ENCODE measurements at places on chromosomes 1 and 21.

DNA sequence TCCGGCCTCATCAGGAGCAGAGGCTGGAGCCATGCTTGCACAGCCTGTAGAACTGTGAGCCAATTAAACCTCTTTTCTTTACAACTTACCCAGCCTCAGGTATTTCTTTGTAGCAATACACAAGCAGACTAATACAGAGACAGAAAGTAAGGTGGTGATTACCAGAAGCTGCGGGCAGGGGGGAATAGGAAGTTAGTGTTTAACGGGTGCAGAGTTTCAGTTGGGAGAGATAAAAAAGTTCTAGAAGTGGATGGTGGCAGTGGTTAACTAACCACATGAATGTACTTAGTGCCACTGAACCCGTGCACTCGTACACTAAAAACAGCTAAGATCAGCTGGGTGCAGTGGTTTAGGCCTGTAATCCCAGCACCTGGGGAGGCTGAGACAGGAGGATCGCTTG lies 80.4 kb upstream of the TARDBP start:
- no peak for DNase-seq

DNA sequence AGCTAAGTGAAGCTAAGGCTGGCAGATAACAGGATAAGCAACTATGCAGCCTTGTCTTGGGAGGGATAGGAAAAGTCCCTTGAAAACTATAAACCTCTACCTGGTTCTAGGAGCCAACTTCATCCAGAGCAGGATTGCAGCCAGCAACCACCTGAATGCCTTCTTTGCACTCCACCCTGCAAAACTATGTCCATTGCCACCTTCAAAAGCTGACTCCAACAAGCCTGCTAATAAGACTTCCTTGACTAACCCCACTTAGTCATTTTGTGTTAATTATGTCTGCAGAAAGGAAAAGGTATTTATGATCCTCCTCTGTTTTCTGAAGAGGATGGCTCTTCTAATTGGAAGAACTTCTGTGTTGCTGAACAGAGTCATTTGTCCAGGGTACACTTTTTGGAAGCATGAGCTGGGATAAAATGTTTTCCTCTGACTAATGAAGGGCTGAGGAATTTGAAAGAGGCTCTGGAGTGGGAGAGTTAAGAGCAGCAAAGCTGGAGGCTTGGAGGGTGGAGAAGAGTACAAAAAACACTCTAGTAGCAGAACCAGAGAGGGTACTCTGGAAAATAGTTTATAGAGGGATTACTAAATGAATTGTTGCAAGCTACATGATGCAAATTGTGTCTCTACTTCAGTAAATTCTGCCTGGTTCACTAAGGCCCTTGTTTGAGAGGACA lies 9.6 kb upstream of the RIMKLA start:
- no peak for DNase-seq

- no peak for DNase-seq
Observed at GRCh38 chr1:240254006-240254405, 162.3 kb downstream of the FMN2 start.

DNA sequence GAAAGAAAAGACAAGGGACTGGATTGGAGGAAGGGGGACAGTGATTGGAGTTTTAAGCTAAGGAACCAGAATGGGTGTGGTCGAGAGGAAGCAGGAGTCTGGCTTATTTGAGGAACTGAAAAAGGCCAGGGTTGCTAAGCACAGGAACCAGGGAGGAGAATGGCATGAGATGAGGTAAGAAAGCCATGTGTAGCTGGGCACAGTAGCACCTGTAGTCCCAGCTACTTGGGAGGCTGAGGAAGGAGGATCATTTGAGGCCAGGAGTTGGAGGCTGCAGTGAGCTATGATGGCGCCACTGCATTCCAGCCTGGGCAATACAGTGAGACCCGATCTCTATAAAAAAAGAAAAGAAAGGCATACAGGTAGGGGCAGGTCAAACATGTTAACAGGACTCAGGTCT lies 8.1 kb upstream of the KHDRBS1 start:
- peak; percentile 84 for DNase-seq

DNA sequence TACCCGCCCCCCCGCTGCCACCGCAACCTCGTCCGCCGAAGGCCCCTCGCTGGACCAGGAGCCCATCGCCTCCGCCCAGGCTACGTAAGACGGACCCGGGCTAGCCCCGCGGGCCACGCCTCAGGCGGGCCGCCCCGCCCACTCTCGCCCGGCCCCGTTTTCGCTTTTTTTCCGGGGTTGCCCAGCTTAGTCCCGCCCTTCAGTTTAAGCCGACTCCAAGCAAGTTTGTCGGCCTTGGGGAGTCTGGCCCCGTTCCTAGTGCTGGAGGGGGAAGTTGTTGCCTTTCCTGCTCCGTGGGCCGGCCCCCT lies 3.0 kb downstream of the RUSC1 start:
- peak; percentile 77 for DNase-seq

DNA sequence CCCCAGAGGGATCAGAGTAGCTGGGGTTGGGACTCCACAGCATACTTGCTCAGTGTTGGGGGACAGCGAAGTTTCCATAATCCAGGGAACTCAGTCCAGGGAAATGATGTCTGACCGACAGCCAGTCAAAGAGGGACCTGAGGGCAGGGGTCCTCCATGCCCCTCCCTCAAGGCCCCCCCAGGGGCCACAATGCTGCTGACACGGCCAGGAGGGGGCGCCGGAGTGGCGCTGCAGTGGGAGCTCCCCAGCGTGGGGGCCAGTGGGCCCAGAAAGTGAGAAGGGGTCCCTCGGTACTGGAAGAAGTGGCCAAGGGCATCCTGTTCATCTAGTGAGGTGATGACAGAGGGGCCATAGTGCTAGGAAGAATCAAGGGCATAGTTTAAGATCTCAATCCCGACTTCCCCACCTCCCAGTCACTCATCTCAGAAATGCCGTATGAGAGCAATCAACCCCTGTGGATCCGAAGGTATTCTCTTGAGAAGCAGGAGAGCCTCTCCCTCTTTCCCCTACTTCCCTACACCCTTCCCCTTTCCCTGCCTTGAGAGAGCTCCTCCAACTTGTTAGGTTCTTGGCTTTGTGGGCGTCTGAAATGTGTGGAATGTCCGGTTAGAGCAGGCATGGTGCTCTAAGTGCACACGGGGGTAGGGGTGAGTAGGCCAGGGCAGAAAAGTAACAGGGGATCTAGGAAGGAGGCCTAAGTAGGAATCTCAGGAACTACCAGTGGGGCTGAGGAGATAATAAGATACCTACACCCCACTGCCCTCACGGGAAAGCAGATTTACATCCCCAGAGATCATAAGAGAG lies 4.1 kb downstream of the NUDT17 start:
- DNase-seq = no peak

- DNase-seq = peak; percentile 89
Observed at GRCh38 chr1:23810818-23811540, 10.4 kb upstream of the GALE start.

DNA sequence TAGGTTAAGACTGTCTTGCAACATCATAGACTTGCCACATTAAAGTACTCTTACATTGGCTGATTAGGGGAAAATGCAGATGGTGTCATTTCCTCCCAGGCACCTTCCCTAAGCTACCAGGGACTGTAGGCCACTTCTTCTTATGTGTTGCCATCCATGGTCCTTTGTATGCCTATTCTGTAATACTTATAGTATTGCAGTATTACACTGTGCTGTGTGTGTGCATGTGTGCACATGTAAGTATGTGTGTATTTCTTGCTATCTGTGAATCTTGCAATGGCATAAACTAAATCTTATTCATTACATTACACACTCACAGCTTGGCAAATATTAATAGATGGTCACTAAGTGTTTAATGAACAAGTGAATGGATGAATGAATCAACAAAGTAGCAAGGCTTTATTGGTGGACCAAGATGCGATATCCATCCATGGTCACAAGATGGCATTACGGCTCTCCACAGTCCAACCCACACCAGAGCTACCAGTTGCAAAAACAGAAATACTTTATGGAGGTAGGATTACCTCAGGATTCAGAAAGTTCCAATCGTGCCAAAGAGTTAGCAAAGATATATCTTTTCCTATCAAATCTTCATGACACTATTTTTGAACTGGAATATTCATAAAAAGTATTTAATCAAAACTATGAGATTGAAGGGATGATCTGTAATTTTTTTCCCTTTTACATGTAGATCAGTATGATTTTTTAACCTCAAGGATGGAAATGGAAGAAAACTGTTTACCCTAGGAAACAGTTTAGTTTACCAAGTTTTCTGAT lies 160.2 kb downstream of the DENND1B start:
- DNase-seq = no peak

GRCh38 chr21:29279558-29279957 lies 19.2 kb upstream of the BACH1 start:
- no peak for DNase-seq

DNA sequence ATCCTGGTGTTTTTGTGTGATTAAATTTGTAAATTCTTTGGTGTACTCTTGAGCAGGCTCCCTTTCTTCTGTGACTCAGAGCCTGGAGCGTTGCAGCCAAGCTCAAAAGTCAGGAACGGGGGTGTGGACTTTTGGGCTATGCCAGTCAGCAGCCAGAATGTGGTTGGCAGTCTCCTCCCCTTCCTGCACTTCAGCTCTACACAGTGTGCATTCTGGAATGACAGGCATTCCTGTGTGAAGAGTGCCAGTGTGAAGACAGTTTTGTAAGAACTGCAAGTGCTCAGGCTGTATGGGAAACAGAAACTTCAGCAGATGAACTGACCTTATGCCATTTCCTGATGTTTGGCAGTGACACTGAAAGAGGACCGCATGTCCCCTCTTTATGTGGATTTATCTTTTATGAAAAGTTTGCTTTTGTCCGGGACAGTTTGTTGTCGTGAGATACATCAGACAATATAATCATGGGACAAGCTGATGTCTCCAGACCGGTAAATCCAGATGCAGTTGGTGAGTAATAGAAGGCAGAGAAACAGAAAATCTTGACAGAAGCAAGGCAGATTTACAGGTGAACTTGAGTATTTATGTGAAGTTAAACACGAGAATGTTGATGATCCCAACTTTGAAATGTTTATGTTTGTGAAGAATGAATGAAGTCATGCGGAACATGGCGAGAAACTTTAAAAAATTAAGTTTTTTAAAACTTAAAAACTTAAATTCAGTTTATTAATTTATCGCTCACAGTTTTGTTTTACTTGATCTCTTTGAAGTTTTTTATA lies 67.7 kb upstream of the RCC1 start:
- DNase-seq = peak; percentile 34

DNA sequence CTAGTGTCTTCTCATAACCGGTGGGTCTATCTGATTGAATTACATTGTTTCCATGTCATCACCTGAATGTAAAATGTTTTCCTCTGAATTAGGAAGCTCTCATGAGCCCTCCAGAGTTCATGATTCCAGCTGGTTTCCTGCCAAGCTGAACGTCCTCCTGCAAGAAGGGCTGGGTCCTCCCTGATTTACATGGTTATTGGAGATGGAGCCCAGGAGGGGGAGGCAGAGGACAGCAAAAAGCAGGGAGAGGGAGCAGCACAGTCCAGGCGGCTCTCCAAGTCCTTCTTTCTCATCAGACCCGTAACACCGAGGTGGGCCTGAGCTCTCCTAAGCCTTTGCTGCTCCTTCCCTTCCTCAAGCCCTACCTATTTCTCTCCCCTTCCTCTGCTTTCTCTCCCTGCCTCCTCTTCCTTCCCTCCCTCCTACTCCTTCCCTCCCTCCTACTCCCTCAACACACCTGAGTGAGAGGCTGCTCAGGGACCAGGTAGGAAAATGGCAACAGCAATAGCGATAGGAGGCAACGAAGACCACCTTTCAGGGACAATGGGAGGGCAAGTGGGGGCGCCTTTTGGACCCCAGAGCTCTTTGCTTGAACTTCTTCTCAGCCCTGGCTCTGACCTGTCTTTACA lies 265.9 kb downstream of the PRDM2 start:
- no peak for DNase-seq

DNA sequence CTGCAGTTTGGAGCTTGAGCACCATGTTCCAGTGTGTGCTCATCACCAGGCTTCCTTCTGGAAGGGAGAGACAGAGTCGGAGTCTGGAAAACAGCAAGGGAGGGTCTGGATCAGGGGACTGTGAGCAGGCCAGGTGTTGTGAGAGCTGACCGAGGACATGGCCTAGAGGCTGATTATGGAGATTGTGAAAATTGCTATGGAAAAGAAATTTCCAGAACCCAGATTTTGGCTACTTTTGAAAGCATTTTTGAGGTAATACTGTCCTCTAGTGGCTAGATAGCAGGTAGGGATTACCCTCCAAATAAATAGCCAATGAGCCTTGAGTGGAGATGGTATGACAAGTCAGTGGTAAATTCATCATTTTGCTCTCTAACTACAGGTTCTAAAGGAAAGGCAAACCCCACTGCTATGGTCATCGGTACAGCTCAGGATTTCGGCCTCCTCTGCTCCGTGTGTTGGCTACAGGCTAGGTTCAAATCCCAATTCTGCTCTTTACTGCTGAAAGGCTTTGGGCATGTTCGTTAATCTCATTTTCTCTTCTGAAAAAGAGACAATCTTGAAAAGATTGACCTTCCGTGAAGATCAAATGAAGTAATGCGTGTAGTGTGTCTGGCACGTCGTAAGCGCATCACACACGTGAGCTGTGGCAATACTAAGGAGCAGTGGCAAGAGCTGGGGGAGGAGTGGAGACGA lies 1.0 kb upstream of the HAO2 start:
- DNase-seq = no peak

DNA sequence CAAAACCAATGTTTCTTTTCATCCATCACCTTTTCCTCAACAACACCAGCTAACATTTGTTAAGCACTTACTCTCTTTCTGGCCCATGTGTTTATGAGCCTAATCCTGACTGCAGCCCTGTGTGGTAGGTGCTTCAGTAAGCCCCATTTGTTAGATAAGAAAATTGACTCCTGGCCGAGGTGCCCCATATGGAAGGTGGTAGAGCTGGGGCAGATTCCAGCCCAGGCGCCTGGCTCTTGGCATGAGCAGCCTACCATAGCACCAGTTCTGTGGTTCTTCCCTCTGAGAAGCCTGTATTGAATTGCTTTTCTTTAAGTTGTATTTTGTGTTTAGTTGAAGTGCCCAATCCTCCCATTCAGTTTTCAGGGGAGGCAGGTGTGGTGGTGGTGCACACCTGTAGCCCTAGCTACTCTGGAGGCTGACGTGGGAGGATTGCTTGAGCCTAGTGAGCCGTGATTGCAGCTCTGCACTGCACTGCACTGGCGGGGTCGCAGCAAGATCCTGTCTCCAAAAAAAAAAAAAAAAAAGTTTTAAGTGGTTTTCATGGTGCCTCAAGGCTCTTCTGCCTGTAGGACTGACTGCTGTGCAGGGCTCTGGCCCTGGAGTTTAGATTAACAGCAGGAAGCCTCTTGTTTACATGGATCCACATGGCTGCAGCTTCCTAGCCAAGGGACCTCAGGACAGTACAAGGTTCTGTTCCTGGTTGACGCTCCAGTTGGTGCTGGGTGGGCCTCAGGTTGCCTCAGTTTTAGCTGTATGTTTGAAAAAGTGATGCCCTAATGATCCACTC lies 125.9 kb downstream of the MRPS6 start:
- peak; percentile 10 for DNase-seq

- DNase-seq = no peak
Observed at GRCh38 chr1:70382682-70383081, 28.2 kb upstream of the ANKRD13C start.

GRCh38 chr1:178627037-178627436 lies 98.0 kb upstream of the RALGPS2 start:
- DNase-seq = no peak

DNA sequence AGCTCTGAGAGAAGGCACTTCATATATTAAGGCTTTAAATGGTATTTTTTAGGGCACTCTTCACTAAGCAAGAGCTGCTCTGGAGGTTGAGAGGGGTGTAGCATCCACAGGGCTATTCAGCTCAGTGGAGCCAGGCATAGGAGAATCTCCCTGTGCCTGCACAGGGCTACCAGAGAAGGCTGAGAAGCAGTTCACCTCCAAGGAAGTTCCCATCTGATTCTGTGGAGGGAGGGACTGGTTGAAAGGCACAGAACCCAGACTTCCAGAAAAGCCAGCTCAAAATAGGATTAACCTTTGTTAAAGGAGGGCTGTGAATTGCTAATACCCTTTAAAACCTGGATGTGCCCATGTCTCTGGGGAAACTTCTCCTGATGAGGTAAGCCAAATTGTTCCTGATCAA lies 304.5 kb downstream of the TTLL7 start:
- no peak for DNase-seq

All from CD14-positive monocyte (primary cell).